ENCODE measurements at places on chromosomes 4 and X. TPM values are rescaled to one million over a fixed set of nuclear protein-coding genes. Genes with fewer than 3 reads are reported as not detected.

The SOWAHB gene
- under 0.01 TPM for total RNA-seq

- no peak for DNase-seq
Observed at GRCh38 chrX:8632924-8633323, 99.0 kb downstream of the ANOS1 start.

DNA sequence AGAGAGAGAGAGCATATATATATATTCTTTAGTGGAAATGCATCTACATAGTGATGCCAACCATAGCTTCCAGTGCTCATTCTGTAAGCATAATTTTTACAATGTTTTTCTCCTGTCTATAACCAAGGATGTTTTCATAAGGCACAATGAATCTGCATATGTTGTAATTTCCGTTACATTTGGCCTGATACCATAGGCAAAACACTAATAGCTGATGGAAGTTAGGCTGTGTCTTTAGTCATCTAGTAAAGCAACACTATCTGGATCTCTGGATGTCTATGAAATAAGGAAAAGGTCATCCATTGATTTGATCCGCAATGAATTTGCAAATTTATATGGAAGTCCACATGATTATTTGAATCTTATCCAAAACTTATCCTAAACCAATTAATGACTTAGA, 8.1 kb downstream of the PCDH7 start:
- no peak for DNase-seq

DNA sequence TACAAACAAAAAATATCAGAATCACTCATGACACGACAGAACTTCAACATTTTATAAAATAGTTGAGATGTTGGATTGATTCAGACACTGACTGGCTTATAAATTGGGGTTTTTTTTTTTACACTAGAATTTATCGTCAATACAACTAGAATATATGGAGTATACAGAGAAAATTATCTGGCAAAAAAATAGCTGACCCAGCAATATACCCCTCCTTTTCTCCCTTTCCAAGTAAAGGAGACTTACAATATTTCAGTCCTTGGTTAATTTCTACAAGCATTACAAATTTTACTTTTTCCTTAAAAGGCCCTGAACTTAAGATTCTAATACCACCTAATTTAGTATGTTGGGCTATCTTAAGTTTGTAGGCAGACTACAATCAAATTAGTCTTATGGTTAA, 76.3 kb downstream of the LCORL start:
- DNase-seq: no peak

DNA sequence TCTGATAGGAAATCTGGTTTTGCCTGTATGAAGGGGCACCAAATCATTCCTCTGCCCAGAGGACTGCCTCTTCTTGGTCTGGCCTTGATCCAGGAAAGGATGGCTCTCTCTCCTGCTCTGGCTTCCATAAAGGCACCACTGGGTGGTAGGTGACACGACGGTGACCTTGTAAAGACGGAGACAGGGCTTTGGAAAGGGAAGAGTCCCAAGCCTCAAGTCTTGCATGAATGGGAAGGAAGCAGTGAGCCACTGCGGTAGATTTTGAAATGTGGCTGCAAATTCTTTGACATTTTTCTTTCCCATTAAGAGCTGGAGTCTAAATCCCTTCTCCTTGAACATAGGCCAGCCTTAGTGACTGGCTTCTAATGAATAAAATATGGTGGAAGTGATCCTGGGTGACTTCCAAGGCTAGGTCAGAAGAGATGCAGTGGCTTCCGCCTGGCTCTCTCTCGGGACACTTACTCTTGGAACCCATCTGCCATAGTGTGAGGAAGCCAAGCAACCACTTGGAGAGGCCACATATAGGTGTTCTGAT, 347.4 kb downstream of the BCOR start:
- DNase-seq: no peak

DNA sequence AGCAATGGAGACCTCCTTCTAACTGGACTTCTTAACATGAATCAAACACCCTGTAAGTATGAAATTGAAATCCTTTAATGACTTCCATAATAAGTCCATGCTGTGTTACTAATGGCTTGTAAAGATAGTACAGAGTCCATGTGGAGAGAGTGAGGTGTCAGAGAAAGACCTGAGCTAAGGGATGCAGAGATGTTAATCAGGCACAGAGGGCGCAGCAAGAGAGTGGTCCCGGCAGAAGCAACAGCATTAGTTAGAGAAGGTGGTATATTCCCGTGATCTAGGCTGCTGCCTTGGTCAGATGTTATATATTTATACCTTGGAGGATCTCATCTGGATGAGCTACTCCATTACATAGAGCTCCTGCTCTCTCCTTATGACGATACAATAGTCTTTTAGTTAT, 295.3 kb downstream of the LDB2 start:
- DNase-seq: no peak

DNA sequence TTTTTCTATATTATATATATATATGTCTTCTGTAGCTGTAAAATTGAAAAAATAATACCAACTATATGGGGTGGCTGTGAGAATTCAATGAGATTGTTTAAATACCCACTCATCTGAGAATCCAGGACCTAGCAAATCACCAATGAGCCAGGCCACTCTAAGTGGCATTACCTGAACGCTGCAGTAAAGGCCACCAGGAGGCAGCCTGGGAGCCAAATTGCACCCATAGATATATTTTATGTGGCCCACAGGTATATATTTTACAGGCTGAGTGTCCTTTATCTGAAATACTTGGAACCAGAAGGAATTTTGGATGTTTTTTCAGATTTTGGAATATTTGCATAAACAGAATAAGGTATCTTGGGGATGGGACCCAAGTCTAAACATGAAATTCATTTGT, 58.2 kb upstream of the C4orf50 start:
- no peak for DNase-seq

DNA sequence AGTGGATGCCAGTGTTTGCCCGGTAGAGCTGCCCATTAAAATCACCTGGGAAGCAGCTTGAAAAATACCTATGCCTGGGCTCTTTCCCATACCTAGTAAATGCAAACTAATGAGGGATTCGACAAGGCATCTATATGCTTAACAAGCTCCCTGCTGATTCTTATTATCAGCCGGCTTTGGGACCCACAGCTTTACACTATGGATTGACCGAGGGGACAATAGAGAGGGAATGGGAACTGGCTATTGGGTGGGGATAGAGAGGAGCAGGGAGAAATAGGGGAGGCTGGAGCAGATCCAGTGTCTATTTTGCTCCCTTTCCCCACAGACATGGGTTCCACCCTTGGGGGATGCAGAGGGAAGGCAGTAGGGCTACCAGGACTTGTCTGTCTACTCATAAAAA, 103.1 kb upstream of the TEX13D start:
- no peak for DNase-seq

DNA sequence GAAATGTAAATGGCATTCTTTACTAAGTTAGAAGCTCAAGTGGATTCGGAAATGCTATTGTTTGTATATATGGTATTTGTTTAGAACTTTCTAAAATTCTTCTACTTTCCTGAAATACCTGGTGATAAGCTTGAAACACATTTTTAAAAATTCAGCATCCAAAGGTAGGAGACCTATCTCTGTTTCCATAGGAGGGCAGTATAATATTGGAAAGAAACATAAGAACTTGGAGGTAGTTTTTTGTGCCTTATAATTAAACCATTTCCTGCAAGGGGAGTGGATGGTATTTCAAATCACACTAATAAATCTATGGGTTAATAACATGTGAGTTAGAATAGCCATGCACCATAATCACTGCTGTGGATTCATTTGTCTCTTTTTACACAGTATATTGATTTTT, 217.4 kb upstream of the AADAT start:
- no peak for DNase-seq

GRCh38 chr4:96102541-96103026, 262.7 kb downstream of the PDHA2 start:
- no peak for DNase-seq

DNA sequence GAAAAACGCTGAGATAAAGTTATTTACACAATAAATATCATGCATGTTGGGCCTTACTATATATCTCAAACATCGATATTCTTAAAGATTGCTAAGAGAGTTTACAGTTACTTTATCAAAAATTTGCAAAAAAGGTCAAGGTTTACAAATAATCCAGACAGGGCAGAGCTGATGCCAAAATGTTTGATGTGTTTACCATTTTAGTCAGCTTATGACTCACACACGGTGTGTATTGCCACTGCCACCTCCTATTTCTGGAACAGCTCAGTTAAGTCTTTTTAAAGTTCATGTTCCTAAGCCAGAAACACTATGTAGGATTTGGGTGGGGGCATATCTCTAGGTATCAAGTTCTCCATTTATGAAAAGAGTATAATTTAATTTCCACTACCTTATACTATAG, 580.6 kb downstream of the INPP4B start:
- DNase-seq: peak; percentile 75

DNA sequence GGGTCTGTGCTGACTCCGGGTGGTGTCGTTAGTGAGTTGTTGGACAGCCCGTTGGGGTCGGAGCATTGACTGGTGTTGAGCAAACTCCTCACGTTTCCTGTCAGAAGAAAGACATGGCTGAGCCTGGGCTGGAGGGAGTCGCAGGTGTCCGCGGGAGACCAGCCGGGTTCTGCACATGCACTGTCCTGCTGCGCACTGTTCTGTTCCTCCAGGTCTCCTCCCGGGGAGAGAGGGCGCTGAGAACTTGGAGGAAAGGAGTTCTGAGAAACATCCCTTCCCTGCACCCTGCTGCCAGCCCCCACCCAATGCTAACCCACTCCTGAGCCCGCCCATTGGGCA, 1.1 kb downstream of the ZNF141 start:
- DNase-seq: no peak
